ENCODE measurements at places on chromosomes 2 and 18.
A peak's percentile ranks its signal among the peaks of the same experiment; 100 is the strongest.

DNA sequence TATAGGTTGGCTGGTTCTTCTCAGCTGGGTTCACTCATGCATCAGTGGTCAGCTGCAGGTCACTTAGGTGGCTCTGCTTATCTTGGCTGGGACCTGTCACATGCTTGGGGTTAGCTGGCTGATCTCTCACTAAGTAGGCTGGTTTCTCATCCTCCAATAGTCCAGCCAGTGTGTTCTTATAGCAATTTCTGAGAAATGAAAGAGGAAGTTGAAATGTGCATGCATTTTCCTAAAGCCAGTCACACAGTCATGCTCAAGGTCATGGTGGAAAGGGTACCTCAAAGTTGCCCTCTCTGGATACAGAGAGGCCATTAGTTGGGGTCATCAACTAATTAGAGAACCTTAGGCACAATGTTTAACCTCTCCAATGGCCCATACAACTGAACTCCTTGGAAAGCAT, 64.4 kb downstream of the KLHL29 start:
- DNase-seq = no peak

GRCh38 chr2:164754157-164755093, 87.2 kb downstream of the COBLL1 start:
- no peak for DNase-seq

GRCh38 chr18:71250191-71250590, 961.3 kb downstream of the SOCS6 start:
- no peak for DNase-seq

DNA sequence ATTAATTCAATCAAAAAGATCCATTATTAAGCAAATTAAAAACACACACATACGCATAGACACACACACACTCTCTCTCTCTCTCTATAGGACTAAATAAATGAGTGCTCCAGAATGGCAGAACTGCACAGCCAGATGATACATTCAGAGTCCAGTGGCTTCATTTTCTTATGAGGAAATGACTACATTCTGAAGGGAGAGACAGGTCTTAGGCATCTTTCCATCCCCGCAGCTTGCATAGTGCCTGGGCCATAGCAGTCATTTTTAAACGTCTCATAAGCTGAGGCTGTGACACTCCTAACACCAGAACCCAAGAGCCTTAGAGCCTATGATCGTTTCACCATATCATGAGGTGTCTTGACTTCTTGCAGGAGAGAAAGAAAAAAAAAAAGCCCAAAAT, 31.1 kb downstream of the FEZ2 start:
- DNase-seq = no peak

GRCh38 chr2:19416784-19417684, 58.6 kb upstream of the OSR1 start:
- DNase-seq = peak; percentile 72

GRCh38 chr2:221570321-221570935, 1.7 kb downstream of the EPHA4 start:
- peak; percentile 55 for DNase-seq

- peak; percentile 27 for DNase-seq
Observed at GRCh38 chr18:8507361-8507760, 101.9 kb upstream of the RAB12 start.

DNA sequence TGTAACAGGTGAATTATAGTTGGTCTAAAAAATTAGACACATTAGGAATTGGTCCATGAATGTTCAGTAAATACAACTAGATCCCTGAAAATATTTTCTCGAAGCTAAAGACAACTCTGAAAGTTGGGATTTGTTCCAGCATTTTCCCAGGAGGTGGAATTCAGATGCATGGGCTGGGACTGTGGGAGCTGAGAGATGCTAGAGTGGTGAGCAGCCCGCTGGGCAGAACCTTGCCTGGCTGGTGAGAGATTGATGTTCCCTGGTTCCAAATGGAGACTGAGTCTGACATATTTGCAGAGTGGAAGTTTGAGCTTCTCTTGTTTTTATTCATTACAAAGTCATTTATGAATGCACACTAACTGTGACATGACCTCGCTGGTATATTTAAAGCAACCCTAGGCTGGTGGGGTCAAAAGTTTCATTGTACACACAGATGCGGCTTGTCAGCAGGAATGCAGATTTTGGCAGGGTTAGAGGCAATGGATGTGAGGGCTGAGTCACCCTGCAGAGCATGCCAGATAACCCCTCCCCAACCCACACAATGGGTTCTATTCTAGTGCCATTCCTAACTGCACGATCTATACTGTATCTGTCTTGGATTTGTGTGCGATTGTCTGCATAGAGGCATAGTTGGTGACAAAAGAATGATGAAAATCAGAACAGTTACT, 23.5 kb upstream of the TMEM178A start:
- DNase-seq = no peak

GRCh38 chr2:13649918-13650317, 933.2 kb downstream of the TRIB2 start:
- no peak for DNase-seq

DNA sequence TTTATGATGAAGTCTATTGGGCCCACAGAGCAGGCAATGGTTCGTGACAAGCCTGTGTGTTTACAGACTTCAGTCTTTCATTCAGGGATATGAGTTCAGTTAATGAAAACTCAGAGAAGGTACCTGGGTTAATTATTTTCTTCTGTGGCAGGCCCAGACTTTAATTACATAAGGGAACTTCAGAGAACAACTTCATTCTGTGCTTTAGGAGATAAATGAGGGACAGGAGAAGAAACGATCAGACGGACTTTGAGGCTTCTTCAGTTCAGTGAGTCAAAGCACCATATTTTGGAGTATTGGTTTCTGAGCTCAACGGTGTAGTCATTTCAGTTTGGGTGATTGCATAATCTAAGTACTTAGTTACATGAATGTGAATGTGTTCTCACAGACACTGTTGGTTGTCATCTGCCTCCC, 203.0 kb upstream of the KCNJ3 start:
- DNase-seq = no peak

- no peak for DNase-seq
Observed at GRCh38 chr2:191789796-191790195, 57.1 kb downstream of the CAVIN2 start.

- peak; percentile 92 for DNase-seq
Observed at GRCh38 chr2:204260162-204260877, 285.0 kb upstream of the PARD3B start.

- peak; percentile 66 for DNase-seq
Observed at GRCh38 chr18:3869848-3870247, 419.9 kb downstream of the TGIF1 start.

DNA sequence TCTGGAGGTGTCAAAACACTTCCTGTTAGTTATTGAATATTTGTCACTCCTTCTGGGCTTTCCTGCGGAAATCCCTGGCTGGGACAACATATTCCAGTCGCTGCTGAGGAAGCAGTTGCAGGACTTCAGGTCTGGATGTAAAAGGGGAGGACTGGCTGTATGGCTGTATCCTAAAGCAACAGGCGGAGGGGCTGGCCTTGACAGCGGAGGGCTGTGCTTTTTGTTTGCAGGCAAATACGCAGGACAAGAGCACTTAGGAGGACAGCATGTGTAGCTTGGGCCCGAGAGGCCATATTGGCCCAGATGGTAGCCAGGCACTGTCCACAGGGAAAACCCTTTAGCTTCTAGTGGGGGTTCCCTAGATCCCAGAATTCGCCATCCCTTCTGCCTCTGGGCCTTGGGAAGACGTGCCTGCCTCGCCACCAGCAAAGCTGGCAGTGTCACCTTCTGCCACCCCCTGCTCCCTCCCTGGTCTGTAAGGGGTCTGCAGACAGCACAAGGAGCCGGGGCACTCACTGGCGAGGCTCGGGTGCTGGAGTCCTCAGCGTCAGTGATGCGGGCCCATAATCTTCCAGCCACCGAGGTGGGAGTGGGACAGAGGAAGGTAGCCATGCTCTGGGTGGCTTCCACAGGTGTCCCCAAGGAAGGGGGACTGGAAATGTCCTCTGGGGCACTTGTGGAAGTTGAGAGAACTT, 6.7 kb downstream of the NPPC start:
- DNase-seq = no peak

GRCh38 chr2:240324312-240325015, 111.0 kb upstream of the GPC1 start:
- DNase-seq = no peak

DNA sequence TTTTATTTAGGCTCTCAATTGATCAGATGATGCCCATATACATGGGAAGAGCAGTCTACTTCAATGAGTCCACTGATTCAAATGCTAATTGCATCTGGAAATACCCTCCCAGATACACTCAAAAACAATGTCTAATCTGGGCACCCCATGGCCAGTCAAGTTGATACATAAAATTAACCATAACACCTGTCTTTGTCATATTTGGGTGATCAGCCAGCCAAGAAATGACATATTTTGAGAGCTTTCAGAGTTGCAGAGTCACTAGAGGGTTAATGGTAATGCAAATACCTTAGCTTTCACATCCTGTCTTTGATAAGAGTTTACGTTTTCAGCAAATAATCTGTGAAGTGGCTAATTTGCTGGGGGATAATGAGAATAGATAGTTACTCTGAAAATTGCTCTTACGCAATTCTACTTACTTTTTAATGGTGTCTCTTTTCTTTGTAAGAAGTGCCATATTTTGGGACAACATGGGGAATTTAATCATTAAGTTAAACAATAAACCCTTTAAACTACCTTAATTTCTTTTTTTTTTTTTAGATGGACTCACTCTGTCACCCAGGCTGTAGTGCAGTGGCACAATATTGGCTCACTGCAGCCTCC, 49.1 kb downstream of the CCDC195 start:
- peak; percentile 28 for DNase-seq

- DNase-seq = no peak
Observed at GRCh38 chr18:44911773-44912172, 231.1 kb downstream of the SETBP1 start.

DNA sequence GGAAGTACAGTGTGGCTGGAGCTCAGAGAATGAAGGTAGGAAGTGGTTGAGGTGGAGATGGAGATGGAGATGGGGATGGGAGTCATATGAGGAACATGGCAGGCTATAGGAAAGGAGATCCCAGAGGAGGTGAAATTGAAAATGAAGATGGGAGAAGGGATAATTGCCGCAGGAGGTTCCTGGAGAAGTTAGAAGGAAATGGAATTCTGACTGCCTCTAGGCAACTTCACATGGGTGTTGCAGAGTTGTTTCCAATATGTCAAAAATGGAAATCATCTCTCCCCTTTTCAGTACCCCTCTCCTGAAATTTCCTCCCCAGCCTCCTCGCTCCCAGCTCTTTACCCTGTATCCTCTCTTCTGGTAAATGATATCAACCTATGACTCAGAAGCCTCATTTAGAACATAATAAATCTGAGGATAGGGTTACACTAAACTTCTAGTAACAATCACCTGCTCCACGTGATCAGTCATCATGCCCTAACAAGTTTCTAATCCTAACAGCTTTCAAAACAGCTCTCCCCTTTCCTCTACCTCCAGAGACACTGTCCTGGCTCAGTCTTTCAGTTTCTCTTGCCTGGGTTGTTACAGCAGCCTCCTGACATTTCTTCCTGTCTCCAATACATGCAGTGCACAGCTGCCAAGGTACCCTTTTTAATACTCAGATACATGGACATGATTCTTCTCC, 201.9 kb upstream of the RBMS1 start:
- no peak for DNase-seq

DNA sequence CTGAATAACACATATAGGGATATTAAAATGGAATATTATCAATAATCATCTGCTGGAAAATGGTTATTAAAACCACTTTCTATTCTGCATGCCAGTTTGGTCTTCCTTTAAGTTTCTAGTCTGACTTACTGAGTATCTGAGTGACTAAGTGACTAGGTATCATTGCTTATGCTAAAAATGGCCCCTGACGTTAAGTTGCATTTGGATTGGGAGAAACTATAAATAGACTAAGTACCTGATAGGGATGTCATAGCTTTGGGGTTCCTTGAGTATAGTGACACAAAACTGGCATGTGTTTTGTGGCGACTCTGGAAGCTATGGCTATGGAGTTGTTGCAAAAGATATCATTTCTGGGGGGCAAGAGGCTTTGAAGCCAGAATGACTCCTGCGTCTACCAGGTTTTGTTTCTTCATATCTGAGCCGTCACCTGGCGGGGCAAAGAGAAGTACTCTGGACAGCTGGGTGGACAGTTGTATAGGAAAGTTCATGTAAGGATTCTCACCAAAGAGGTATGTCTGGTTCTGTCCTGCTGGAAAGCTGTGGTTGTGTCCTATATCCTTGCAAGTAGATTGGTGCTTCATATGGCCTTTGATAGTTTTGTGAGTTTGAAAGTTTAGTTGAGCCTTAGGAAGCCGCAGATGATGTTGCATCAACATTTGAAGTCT, 17.9 kb downstream of the ITGAV start:
- DNase-seq = no peak

GRCh38 chr2:76812156-76812555, 710.0 kb downstream of the LRRTM4 start:
- DNase-seq = no peak

GRCh38 chr2:1618191-1618961, 125.9 kb downstream of the PXDN start:
- no peak for DNase-seq

All from mesendoderm (in vitro differentiated cells).